ENCODE measurements at places on chromosomes 3 and 15.

GRCh38 chr3:140509534-140509933 is 168.3 kb upstream of the TRIM42 start:
- no peak for DNase-seq

DNA sequence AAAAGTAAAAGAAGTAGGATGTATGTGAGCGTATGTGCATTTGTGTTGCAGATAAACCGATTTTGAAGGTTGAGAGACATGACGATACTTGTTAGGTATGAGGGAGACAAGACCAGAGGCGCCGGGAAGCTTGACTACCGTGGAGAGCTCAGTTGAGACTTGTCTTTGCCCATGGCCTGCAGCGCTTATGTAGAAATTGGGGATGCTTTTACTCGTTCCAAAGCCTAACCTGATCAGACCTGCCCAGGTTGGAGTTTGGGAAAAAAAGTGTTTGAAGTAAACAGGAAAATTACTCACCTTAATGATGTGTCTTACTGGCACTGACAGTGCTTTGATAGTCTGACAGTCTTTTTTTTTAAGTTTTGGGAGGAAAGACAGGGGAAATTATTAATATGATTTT is 202.8 kb downstream of the TP63 start:
- DNase-seq: no peak

DNA sequence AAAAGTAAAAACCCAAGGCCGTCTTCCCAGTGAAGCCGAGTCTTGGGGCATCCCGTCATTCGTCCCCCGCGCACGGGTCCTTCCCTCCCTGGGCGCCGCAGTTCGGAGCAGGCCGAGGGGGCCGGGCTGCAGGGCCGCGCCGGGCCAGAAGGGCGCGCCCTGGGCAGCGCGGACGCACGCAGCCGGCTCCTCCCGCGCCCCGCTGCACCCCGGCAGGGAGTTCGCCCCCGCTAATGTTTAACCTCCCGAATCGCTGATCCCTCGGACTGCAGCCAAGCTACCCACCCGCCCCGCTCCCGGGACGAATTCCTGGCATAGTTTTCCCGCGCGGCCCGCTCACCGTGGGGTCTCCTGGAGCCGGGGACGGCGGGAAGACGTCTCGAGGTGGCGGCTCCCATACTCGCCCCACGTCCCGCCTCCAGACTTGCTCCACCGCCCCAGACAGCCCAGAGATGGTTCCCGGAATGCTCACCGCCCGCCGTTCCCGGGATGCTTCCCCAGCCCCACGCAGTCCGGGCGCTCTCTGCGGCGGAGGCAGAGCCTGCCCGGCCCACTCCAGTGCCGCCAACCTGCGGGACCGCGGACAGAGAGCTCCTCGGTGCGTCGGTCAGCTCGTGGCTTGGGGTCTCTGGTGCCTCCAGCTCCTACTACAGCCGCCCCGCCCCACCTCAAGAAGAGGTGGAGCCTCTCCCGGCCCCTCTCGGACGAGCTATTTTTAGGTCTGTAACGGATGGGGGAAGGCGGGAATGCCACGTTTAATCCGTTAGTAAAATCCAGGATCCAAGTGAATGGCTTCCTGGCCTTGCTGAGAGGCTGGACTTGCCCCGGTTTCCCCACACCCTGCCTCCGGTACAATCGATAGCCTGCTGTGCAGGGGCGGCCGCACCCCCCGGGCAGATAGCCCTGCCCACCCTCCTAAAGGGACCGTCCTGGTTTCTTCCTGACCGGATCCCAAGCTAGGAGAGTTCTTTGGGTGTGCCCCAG is at the start of gene DZIP1L:
Gene DZIP1L (minus strand): TSS at position 621 of the 984 bp plus-strand sequence. CDS start 11,637 bp downstream, outside the sequence.
- DNase-seq: peak; percentile 56

GRCh38 chr3:53994986-53995603 is 103.4 kb upstream of the SELENOK start:
- DNase-seq: no peak

GRCh38 chr15:66851311-66852063 is 149.5 kb downstream of the SMAD6 start:
- no peak for DNase-seq

- DNase-seq: no peak
Measured at GRCh38 chr3:187740421-187741399, 4.6 kb downstream of the BCL6 start.

DNA sequence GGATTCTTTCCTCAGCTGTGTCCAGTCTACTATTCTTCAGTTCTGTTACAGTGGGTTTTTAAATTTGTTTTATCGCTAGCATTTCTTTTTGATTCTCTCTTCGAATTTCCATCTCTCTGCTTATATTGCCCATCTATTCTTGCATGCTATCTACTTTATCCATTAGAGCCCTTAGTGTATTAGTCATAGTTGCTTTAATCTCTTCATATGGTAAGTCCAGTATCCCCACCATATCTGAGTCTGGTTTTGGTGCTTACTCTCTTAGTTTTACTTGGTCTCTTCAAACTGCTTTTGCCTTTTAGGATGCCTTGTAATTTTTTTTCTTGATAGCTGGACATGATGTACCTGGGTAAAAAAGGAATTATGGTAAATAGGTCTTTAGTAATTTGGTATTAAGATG is 9.1 kb downstream of the TIMMDC1 start:
- DNase-seq: no peak

DNA sequence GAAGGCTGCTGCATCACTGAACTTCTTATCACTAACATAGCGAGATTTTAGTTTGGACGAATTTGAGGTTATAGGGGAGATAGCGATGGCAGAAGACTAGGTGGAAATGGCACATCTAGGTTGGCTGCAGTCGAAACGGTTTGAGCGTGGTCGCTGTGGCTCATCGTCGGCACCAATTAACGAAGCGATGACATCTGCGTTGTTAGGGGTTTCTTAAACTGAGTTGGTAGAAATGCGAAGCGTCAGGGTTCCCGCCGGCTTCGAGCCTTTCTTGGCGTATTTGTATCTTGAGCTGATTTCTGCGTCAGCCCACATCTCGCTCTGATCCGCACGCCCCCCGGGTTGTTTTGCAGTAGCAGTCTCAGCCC is 319 bp downstream of the LNP1 start:
- no peak for DNase-seq

DNA sequence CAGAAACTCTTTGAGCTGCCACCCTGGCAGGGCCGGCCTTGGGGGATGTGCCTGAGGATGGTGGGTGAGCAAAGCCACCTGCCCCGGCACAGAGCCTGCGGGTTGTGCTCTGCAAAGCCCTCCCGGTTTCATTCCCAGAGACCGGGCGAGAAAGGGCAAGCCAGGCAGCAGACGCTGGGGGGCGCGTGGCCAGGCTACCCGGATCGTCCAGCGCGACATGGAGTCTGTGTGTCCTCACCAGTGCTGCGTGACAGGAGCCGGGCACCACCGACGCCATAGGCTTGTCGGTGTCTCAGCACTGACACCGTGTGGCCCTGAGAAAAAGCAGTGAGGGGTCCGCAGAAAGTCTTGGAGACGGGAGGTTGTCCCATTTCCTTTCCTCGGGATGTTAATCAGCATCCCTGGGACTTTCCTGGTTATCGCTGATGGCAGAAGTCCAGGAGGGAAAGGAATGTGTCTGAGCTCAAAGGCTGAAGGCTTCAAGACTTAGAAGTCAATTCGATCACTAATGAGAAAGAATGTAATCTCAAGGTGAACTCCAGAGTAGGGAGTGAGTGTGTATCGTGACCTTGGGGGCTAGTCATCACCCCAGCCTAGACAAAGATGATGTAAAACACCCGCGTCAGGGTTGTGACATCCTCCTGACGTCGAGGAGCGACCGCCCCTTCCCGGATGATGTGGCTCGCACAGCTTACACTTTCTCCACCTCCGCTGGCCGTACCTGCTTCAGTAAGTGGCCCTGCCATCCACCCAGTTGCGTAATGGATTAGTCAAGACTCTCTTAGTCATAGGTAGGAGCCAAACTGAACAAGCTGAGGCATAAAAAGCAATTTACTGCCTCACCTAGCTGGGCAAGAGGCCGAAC is 36.3 kb upstream of the PLA2G4E start:
- peak; percentile 46 for DNase-seq

GRCh38 chr3:13768453-13768852 is 111.4 kb downstream of the WNT7A start:
- DNase-seq: no peak

DNA sequence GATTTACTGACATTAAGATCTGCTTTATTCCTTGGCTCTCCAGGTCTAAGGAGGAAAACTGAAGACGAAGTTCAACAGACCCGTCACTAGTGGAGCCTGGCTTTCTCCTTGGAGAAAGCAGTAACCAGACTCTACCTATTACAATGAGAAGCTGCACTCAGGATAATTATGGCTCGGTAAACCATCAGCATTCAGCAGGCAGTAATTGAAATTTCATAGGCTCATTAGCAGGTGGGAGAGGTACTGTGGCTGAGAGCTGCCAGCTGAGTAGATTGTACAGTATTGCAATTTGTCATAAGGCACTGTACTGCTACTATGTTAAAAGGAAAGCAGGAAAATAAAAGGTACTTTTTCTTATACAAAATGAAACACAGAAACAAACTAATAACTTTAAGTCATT is 51.2 kb downstream of the CHAC1 start:
- DNase-seq: no peak

DNA sequence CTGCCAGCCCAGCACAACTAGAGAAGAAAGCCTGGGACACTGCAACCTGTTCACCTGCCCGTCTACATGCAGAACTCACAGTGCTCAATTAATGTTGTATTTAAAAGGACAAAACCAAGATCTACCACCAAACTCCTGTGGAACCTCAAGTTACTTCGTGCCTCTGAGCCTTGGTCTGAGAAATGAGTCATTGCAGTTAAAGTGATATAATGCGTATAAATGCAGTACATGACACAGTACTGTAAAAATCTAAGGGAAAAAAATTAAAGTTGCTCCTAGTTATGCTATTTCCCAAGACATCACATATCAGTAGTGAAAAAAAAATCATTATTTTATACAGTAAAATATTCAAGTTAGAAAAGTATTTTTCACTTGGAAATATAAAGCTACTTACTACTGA is 138.9 kb downstream of the ZIC4 start:
- DNase-seq: no peak

DNA sequence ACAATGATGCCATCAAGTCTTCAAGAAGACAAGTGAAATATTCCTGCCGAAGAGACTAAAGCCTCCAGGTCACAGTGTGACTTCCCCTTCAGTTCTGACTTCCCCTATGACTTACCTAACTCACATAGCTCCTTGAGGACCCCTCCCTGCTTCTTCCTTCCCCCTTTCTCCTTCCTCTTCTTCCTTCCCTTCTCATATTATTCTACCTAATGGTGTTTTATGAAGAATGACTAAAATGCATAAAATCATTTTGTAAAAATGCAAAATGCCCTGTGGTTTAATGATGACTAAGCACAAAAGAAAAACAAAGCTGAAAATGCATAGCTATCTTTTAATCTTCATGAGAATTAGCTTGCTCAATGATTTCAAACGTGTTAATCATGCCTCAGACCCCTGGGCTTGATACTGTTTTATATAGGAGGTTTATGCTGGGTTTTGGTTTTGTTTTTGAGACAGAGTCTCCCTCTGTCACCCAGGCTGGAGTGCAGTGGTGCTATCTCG is 26.1 kb upstream of the TM4SF4 start:
- DNase-seq: peak; percentile 80

GRCh38 chr15:89366656-89367393 is 32.2 kb upstream of the POLG start:
- DNase-seq: no peak

DNA sequence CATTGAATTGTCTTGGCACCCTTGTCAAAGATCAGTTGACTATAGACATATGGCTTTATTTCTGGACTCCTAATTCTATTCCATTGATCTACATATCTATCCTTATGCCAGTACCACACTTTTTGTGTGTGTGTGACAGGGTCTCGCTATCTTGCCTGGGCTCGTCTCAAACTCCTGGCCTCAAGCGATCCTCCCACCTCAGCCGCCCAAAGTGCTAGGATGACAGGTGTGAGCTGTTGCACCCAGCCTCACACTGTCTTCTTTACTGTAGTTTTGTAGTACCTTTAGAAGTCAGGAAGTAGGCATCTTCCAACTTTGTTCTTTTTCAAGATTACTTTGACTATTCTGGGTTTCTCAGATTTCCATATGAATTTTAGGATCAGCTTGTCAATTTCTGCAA is 24.3 kb downstream of the CDAN1 start:
- no peak for DNase-seq

- DNase-seq: no peak
Measured at GRCh38 chr3:193771653-193772421, 178.8 kb downstream of the OPA1 start.

- DNase-seq: no peak
Measured at GRCh38 chr3:59566481-59566975, 516.7 kb upstream of the CFAP20DC start.

- DNase-seq: no peak
Measured at GRCh38 chr3:25558796-25559195, 105.9 kb downstream of the TOP2B start.

All from HS-27A (cell line).